ENCODE measurements at places on chromosomes 4 and X.
A peak's percentile ranks its signal among the peaks of the same experiment; 100 is the strongest.

GRCh38 chrX:131955099-131955777 lies 67.9 kb upstream of the STK26 start:
- DNase-seq, result no peak

DNA sequence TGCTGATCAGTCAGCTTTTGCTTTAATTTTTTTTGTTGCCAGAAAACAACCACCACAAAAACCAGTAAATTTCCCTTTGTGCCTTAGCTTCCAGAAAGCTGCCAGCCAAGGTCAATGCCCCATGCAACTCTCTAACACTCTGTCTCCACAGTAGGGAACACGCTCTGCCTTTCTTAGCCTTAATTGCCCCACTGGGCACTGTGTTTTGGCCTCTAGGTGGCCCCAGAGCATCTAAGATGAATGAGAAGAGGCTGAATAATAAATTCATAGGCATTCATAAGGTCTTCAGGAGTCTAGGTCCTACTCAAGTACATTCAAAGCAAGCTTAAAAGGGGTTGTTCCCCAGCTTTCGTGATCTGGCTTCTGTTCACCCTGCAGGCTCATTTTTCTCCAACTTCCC lies 57.7 kb upstream of the PASD1 start:
- DNase-seq, result no peak

GRCh38 chrX:12488771-12489170 lies 302.4 kb upstream of the PRPS2 start:
- DNase-seq, result no peak

GRCh38 chr4:64814616-64815015 lies 405.4 kb upstream of the TECRL start:
- no peak for DNase-seq

DNA sequence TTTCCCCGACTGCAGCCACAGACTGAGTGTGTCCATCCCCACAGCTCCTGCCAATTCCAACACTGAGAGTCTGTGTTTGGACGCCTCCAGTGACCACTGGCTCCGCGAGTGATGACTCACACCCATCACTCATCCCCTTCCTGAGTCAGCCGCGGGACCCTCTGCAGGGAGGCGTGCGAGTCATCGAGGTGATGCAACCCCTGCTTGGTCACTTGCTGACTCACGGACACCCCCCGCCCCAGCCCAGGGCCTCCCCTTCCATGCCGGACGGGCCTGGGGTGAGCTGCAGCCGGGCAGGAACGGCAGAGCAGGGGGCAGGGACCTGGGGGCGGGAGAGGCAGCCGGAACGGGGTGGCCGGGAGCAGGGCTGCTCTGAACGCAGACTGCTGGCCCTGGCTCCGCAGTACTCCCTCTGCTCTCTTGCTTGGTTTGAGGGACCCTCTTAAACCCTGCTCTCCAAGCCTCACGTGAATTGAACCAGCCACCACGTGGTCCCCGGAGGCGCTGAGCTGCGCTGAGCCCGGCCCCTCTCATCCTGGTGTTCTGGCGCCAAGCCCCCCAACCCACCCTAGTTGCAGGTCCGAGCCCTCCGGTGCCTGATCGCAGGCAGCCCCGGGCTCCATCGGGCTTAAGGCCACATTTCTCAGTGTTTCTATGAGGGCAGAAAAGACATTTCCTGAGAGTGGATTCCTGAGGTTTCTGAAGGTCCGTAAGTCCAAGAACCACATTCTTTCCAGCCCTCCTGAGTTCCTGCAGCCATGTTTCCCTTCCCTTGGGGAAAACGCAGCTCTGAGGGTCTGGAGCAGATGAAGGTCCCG lies 32.4 kb downstream of the FGFRL1 start:
- DNase-seq, result no peak

GRCh38 chr4:6074758-6075157 lies 56.5 kb upstream of the C4orf50 start:
- no peak for DNase-seq

- no peak for DNase-seq
Measured at GRCh38 chr4:89331686-89332544, 24.3 kb upstream of the GPRIN3 start.

DNA sequence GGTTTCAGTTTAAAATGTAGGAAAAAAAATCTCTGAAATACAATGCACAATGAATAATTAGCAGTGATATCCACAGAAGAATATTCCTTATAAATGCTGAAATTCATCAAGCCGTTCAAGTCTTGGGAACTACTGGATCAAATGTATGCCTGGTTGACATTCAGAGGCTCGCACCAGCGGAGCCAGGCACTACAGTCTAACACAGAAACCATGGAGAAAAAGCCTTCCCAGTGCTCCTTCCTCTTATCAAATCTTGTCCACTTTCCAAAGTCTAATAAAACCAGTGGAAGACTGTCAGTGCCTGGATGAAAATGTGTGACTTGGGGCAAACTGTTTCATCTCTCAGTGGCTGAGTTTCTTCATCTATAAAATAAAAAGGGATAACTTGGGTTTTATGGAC lies 35.9 kb downstream of the CENPU start:
- no peak for DNase-seq

DNA sequence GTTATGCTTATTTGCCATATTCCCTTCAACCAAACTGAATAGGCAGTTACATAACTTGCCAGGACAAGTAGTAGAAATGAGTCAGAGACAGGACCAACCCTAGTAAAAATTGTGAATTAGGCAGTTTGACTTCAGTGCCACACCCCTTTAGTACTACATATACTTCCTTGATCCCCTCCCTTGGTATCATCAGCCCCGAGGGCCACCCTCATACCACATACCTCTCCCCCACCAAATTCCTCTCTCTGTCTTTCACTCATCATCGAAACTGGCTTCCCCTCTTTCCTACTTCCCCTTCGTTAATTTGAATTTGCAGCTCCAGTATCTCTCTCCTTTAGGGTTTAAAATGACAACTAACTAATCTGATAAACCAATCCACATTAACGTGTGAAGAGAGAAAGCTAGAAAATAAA lies 7.9 kb upstream of the PTPN13 start:
- DNase-seq, result no peak

- DNase-seq, result no peak
Measured at GRCh38 chr4:182318256-182318655, 75.1 kb downstream of the TENM3 start.

DNA sequence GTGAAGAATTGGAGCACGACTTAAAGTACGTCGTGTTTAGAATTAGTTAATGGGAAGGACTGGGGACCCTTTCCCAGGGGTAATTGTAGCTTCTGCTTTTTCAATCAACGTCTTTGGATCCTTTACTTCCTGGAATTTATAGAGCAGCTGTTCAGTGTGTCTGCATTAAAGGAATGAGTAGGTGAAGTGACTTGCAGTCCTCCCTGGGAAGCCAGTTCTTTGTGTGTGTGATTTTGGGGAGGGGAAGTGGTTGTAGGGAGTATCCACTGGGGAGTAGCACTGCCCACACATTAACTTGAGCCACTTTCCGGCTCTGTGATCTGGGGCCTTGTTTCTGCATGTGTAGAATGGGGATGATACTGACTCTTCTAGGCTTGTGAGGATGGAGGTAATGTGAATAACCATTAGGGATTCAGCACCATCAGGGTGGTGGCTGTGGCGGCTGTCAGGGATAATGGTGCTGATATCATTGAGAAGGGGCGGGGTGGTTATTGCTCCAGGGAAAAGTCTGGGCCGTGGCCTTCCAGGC lies 54.7 kb downstream of the TMEM131L start:
- DNase-seq, result no peak

GRCh38 chr4:19319607-19320006 lies 932.1 kb upstream of the SLIT2 start:
- DNase-seq, result no peak

DNA sequence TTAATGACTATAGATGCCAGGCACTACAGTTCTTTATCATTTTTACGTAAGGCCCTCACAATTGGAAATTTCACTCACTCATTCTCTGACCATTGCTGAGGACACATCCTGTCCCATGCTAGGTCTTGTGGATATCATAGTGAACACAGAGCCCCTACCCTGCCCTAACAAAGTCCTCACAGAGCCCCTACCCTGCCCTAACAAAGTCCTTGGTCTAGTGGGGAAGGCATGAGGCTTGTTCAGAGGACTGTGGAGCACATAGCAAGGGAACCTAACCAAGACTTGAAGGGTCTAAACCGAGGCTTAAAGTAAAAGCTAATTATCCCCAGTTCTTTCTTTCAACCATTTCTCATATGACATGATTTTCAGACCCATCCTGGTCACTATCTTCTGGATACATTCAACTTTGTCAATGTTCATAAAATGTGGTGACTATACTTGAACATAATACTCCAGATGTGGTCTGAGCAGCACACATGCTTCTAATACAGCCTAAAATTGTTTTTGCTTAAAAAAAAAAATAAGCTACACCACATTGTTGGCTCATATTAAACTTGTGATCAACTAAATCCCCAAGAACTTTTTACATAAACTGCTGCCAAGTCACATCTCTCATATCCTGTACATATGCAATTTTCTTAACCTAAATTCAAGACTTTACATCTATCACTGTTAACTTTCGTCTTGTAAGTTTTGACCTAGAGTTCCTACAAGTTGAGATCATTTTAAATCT lies 77.0 kb downstream of the GPC3 start:
- no peak for DNase-seq

- no peak for DNase-seq
Measured at GRCh38 chr4:188263321-188263720, 124.1 kb downstream of the TRIML1 start.

DNA sequence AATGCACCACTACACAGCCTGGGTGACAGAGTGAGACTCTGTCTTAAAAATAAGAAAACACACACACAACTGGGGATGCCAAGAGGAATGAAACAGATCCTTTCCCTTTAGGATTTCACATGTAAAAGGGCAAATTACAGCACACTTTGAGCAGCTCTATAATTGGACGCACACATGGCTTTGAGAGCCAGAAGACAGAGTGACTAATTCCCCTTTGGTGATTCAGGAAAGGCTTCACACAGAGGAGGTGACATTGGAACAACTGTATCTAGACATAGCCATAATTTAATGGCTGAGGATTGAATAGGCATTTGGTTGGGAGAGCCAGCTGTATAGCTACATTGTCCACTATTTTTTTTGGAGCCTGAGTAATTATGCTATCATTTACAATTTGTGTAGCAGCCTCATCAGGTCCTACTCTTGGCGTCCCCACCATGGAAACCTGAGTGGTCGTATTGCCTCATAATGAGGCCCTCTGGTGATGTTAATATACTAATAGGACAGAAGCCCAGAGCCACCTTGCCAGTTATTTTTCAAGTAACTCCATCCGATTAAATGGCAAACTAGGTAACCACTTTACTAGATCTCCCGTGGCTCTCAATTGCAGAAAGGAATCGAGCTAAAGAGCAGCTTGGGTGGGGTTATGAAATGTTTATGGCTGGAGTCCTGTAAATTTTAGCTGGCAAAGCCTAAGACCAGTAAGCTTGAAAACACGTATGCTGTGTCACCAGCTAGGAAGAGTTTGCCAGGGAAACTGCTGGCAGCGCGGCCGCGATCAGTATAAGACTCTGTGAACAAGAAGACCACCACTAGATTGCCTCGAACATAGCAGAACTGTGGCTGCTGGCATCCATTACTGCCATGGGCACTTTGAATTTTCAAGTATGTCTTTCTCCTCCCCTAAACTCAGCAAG lies 8.5 kb upstream of the PPEF1 start:
- no peak for DNase-seq

- DNase-seq, result peak; percentile 27
Measured at GRCh38 chrX:3811331-3812311, 98.2 kb upstream of the PRKX start.

- no peak for DNase-seq
Measured at GRCh38 chr4:166006217-166006616, 133.2 kb downstream of the TLL1 start.

- DNase-seq, result no peak
Measured at GRCh38 chr4:159048166-159048886, 54.6 kb upstream of the RAPGEF2 start.

GRCh38 chr4:60814549-60814948 lies 385.6 kb upstream of the ADGRL3 start:
- DNase-seq, result no peak

DNA sequence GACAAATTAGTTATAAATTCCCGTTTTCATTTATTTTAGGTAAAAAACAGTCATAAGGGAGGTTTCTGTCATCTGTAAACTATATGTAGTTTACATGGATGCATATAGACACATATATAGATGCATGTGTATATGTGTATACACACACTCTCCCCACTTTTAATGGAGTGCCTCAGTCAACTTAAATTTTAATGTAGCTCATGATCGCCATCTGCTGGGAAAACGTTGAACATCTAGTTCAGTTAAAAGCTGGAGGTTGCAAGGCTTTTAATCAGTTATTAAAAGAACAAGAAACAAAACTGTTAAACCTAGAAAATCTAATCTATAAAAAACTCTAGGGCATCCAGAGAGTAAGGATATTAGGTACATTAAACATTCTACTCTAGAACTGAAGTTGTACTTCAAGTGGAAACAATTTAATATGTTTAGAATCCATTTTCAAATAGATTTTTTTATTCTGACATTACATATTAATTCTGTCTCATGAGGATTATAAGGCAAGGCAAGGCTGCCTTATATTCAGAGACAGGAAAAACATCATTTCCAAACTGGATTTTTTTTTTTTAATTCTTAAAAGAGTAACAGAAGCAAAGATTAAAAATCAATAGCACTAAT lies 122.6 kb downstream of the SHISA3 start:
- peak; percentile 38 for DNase-seq

Measured in effector memory CD8-positive, alpha-beta T cell (primary cell).